ENCODE measurements at places on chromosomes 4 and X. TPM values are rescaled to one million over a fixed set of nuclear protein-coding genes. Genes with fewer than 3 reads are reported as not detected.

DNA sequence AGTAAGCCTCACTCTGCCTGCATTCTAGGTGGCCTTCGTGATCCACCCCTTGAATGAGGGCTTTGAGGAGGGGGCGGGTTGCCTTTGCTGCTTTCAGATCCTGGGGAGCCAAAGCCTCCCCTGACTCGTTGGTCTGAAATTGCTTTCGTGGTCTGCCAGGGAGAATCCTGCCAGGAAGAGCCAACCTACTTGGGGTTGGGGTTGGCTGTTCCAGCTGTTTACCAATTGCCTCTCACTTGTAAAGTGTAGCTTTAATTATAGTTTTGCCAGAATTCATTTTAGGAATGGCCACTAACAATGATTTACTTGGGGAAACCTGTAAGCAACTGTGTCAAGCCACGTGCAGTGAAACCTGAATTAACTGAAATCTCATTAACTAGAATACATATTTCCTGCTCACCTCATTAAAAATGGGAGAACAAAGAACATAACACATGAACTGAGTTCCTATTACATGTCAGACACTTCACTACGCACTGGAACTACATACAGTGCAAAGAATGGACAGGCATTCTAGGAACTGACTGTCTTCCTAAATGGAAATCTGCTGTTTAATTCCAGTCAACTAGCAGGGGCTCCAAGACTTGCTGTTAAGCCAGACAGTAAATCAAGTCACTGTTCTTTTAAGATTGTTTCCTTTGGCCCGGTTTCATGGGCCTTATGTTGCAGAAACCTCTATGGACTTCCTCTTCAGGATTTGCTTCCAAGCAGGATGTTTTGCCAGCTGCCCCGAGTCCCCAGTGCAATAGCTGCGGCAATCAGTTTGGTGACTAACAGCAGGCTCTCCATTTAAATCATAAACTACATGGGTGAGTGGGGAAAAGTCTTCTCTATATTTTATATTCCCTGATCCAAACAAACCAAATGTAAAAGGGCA, 16.4 kb upstream of the NKRF start:
- no peaks in the 10 kb centered on the region for H3K4me1 ChIP-seq
- peaks cover 9% of the 10 kb centered on the region for H3K36me3 ChIP-seq
- H3K27me3 ChIP-seq = no peaks in the 10 kb centered on the region
- H3K27ac ChIP-seq = no peak overlapping the region
- H3K4me3 ChIP-seq = no peak overlapping the region

DNA sequence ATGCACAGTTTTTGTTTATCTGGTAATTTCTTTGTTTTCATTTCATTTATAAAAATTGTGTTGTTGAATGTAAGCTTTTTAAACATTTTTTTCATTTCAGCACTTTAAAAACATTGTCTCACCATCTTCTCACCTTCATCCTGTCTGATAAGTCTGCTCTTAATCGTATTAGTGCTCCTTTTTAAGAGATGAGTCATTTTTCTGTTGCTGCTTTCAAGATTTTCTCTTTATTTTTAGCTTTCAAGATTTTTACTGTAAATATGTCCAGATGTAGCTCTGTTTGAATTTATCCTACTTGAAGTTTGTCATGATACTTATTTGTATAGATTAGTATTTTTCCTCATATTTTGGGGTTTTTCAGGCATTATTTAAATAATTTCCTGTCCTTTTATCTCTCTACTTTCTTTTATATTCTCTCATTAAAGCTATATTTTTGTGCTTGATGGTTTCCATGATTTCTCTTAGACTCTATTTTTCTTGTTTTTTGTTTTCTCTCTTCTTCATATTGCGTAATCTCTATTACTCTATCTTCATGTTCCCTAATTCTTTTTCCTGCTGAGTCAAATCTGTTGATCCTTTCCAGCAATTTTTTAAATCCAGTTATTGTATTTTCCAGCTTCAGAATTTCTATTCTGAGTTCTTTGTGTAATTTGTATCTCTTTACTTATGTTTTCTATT, 1400.4 kb upstream of the PCDH7 start:
- H3K4me3 ChIP-seq = no peak overlapping the region
- H3K27ac ChIP-seq = no peak overlapping the region
- no peak for DNase-seq
- H3K27me3 ChIP-seq = no peaks in the 10 kb centered on the region
- no peaks in the 10 kb centered on the region for H3K4me1 ChIP-seq

DNA sequence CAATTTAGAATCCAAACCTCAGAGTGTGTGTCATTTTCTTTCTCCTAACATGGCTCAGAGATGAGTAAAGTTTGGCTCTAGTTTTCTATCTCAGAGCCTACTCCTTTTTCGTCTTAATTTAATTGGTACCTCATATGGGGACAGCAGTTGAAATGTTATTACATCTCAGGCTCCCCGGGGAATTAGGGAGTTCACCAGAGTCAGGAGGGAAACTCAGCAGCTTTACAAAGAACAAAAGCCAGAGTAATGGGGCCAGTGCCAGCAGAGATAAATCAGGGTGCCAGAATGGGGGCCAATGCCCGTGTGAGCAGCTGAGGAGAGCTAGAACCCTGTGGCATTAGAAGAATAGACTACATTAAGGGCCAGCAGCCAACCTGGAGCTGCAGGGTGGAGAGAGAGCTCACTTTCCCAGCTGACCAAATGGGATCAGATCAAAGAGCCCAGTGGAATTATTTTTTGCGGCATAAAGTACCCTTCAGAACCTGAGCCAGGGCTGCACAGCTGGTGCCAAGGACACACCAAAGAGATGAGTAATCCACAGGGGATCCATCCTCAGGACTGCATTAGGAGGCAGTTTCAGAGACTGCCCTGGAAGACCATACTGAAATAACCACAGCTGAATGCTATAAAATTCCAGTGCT, 207.1 kb upstream of the DKK2 start:
- DNase-seq = no peak
- no peaks in the 10 kb centered on the region for H3K27me3 ChIP-seq
- no peaks in the 10 kb centered on the region for H3K4me1 ChIP-seq
- no peaks in the 10 kb centered on the region for H3K36me3 ChIP-seq
- no peak overlapping the region for H3K4me3 ChIP-seq
- no peak overlapping the region for H3K27ac ChIP-seq

Gene BEX5
- 8.4 TPM for total RNA-seq

- no peak overlapping the region for H3K4me3 ChIP-seq
- H3K36me3 ChIP-seq = peaks cover 14% of the 10 kb centered on the region
- no peak overlapping the region for H3K27ac ChIP-seq
- DNase-seq = no peak
- H3K27me3 ChIP-seq = no peaks in the 10 kb centered on the region
These were observed 59.2 kb downstream of the GPR143 start for GRCh38 chrX:9706421-9706820.

DNA sequence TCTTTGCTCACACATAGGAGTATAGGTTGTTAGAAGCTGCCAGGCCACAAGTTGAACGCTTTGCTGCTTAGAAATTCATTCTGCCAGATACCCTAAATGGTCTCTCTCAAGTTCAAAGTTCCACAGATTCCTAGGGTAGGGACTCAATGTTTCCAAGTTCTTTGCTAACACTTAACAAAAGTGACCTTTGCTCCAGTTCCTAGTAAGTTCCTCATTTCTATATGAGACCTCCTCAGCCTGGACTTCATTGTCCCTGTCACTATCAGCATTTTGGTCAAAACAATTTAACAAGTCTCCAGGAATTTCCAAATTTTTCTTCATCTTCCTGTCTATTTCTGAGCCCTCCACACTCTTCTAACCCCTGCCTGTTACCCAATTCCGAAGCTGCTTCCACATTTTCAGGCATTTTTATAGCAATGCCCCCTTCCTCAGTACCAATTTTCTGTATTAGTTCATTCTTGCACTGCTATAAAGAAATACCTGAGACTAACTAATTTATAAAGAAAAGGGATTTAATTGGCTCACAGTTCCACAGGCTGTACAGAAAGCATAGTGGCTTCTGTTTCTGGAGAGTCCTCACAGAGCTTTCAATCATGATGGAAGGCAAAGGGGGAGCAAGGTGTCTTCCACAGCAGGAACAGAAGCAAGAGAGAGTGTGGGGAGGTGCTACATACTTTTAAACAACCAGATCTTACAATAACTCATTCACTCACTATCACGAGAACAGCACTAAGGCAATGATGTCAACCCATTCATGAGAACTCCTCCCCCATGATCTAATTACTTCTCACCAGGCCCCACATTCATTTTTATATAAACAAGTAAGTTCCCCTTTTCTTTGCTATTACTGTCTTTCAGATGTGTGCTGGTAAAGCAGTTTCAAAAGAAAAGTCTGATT, 11.5 kb upstream of the TLR1 start:
- no peaks in the 10 kb centered on the region for H3K36me3 ChIP-seq
- H3K27me3 ChIP-seq = no peaks in the 10 kb centered on the region
- H3K4me3 ChIP-seq = no peak overlapping the region
- DNase-seq = no peak

DNA sequence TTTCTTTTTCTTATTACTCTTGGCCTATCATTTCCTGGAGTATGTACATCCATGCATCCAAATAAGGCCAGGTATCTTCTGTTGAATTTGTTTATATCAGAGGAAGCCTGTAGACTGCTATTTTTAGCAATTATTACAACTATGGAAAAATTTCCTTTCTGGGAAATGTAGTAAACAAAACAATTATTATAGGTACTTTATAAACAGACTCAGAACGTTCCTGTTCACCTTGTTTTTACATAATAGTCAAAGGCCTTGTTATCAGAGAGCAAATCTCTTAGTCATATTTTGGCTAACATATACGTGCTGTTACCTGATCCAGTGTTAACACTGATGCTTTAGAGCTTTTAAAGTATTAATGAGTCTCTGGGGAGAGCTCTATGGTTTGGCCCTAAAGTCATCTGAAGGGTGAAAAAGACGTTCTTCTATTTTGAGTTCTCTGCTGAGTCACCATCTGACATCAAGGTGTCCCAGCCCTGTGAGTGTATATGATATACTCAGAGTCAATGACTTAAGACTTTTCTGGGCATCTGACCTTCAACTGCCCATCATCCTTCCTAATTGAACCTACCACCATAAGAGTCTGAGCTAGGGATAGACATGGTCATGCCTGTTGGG, 7.3 kb downstream of the SPARCL1 start:
- no peaks in the 10 kb centered on the region for H3K27me3 ChIP-seq
- H3K27ac ChIP-seq = no peak overlapping the region
- no peak overlapping the region for H3K4me3 ChIP-seq
- H3K4me1 ChIP-seq = no peaks in the 10 kb centered on the region

- H3K27me3 ChIP-seq = no peaks in the 10 kb centered on the region
- H3K4me3 ChIP-seq = no peak overlapping the region
- DNase-seq = no peak
- no peak overlapping the region for H3K27ac ChIP-seq
These were observed 279.6 kb upstream of the CLNK start for GRCh38 chr4:10963958-10964703.

DNA sequence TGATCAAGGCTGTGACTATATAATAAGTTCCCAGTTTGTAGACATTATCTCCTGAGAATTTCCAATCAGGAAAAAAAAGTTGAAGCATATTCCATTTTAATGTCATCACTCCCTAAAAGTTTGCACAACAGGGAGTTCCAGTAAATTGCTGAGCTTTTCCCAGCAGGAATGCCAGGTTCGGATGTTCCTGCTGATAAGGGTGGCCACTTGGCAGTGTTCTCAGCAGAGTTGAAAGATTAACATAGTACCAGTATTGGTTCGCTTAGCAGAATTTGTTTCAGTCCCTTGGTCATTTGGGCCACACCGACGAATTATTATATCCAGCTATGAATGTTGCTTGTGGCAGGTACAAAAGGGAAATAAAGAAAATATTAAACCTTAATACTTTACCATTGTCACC, 5.2 kb upstream of the CXCL2 start:
- peaks cover 5% of the 10 kb centered on the region for H3K4me1 ChIP-seq
- no peaks in the 10 kb centered on the region for H3K36me3 ChIP-seq
- H3K4me3 ChIP-seq = no peak overlapping the region
- H3K27ac ChIP-seq = no peak overlapping the region
- no peak for DNase-seq

DNA sequence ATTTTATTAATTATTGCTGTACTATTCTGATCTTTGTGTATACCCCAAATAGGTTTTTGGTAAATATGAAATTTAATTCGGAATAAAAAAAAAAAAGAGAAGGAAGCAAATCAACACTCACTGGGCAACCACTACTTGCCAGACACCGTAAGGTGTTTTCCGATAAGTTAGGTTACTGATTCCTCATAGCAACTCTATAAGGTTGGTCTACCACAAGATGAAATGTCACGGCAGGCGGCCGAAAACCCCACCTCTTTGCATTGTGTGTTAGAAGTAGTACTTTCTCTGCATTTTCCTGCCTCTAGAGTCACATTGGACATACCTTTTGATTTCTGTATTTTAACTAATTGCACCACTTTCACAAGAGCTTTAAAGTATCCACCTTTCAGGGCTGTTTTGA, 44.5 kb upstream of the RASGEF1B start:
- no peaks in the 10 kb centered on the region for H3K4me1 ChIP-seq
- no peaks in the 10 kb centered on the region for H3K36me3 ChIP-seq
- no peak for DNase-seq
- H3K4me3 ChIP-seq = no peak overlapping the region

Gene FSTL5
- not detected for total RNA-seq
